Mononuclear cell (primary cell): ENCODE measurements at places on chromosomes 13 and 19. TPM values are rescaled to one million over a fixed set of nuclear protein-coding genes. Genes with fewer than 3 reads are reported as not detected.

The TARM1 gene
- 0.21 TPM for total RNA-seq

The PTPRS gene
- 5.9 TPM for total RNA-seq

The FCHO1 gene
- 24.1 TPM for total RNA-seq

The KCNRG gene
- 1.7 TPM for total RNA-seq

The SRRM5 gene
- total RNA-seq = 0.10 TPM

The ZNF470 gene
- total RNA-seq = 0.94 TPM

The CFAP97D2 gene
- total RNA-seq = 0.94 TPM

The UHRF1 gene
- 0.21 TPM for total RNA-seq

The TMEM38A gene
- total RNA-seq = 2.7 TPM

The ATP8A2 gene
- total RNA-seq = 0.21 TPM
